ENCODE measurements at places on chromosomes 13 and 19.

GRCh38 chr19:6423499-6424194, 964 bp downstream of the KHSRP start:
- no peak for DNase-seq

- no peak for DNase-seq
Observed at GRCh38 chr13:91278888-91279287, 68.6 kb upstream of the MIR17HG start.

GRCh38 chr19:53696951-53697350, 65.2 kb downstream of the DPRX start:
- DNase-seq = no peak

- no peak for DNase-seq
Observed at GRCh38 chr13:32045537-32045936, 14.0 kb downstream of the FRY start.

DNA sequence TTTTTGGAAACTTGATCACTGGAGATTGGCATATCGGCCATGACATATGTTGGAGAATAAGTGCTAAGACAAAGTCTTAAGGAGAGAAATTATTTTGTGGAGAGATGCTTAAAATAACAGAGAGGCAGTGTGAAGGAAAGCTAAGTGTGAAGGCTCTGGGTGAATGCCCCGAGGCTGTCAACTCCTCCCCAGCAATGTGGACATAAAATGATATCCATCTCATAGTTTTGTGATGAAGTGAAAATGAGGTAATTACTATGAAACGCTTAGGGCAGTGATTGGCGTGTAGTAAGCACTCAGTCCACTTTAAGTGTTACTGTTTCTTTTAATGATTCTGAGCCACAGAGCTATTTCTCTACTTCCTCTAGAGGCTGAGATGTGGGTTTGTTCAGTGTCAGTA, 195.8 kb upstream of the KLF12 start:
- no peak for DNase-seq

DNA sequence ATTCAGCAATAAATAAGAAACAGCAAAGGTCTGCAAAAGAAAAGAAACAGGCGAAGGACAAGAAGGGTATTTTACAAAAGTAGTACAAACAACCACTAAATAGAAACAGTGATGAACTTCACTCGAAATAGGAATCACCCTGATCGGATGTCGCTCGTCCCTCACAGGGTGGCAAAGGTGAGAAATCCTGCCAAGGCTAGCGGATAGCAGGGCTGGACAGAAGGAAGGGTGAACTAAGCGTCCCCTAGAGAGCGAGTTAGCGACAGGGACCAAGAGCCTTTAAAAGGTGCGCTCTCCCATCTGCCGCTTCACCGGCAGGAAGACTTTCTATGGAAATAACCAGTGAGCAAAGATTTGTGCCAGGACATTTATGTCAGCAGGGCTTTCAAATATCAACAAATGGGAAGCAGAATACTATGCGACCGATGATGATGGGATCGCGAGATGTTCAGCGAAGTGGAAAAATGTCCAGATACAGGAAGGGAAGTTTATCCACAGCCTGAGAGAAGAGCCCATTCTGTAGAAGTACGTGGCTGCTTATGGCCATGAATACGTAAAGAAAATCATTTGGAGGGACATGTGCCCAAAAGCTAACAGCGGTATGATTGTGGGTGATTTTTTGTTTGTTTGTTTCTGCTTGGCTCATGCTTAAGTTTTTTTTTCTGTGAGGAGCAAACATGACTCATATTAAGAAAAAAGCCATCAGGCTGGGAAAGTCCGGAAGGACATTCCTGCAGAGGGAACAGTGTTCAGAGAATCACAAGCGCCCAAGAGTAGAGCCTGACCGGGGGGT, 18.9 kb downstream of the ELAVL1 start:
- DNase-seq = no peak

Measured in stimulated activated CD8-positive, alpha-beta memory T cell treated with anti-CD3 and anti-CD28 coated beads, Interleukin-12 subunit alpha, Interleukin-12 subunit beta, amount 100 ng/mL, for 1 hour (primary cell).